ENCODE measurements at places on chromosomes 12 and 14. TPM values are rescaled to one million over a fixed set of nuclear protein-coding genes. Genes with fewer than 3 reads are reported as not detected.

The ANKS1B gene
- not detected for total RNA-seq

- no peaks in the 10 kb centered on the region for H3K36me3 ChIP-seq
- no peak overlapping the region for H3K4me3 ChIP-seq
- no peaks in the 10 kb centered on the region for H3K4me1 ChIP-seq
- no peaks in the 10 kb centered on the region for H3K27me3 ChIP-seq
- DNase-seq, result no peak
These were observed 55.2 kb upstream of the KCNH3 start for GRCh38 chr12:49483619-49484018.

DNA sequence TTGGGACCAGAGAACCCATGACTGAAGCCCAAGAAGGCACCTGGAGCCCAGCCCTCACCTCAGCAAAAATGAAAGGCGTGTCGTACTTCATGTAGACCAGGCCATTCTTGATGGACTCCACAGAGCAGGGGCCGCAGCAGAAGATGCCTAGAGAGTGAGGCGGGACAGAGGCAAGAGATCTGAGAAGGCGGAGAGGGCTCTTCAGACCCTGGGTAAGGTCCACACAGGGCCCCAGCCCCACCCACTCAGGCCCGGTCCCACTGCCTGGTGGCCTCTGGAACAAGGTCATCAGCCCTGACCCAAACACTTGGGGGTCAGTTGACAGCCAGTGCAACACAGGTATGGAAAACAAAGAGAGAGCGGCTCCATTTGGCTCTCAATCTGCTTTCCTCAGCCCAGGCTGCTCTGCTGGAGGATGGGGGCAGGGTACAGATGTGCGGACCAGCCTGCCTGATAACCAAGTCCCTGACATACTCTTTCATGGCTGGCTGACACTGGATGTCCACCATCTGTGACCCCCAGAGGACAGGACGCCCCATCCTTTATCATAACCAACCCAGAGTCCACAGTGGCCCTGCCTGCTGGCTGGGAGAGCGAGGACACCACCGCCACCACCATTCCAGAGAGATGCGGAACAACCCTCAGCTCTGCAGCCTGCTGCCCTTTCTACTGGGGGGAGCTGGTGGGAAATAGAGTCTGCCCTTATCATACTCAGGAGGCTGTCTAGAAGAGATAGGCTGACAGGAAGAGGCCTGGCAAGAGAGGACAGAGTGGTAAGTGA, 6.9 kb downstream of the TGM1 start:
- no peak overlapping the region for H3K27ac ChIP-seq
- no peak overlapping the region for H3K4me3 ChIP-seq
- DNase-seq, result no peak
- no peaks in the 10 kb centered on the region for H3K27me3 ChIP-seq

DNA sequence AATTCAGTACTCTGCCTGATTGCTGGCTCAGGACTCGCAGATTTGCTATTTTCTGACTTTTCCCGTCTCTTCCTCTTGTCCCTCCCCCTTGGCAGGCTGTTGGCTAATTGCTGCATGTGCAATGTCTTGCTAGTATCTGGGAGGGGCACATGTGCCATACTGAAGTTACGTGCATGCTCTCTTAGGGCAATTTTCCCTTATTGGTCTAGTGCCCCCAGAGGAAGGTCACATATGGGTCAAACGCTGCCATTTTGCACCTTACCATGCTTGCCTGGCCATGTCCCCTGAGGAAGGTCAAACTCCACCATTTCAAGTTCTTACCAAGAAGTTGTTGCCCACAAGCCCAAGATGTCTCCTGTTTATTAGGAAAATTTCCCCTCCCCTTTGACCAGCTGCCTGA, 13.9 kb upstream of the ERC1 start:
- no peak overlapping the region for H3K4me3 ChIP-seq
- no peak overlapping the region for H3K27ac ChIP-seq
- DNase-seq, result no peak
- no peaks in the 10 kb centered on the region for H3K27me3 ChIP-seq
- no peaks in the 10 kb centered on the region for H3K4me1 ChIP-seq

Data from natural killer cell (primary cell).